ENCODE measurements at places on chromosomes 3 and 15.

GRCh38 chr3:177929310-177929709 lies 606.9 kb upstream of the KCNMB2 start:
- no peak for DNase-seq
- no peak overlapping the region for H3K4me3 ChIP-seq
- H3K27me3 ChIP-seq, result no peaks in the 10 kb centered on the region
- no peak overlapping the region for H3K27ac ChIP-seq

GRCh38 chr15:53862386-53862785 lies 102.9 kb upstream of the WDR72 start:
- no peak overlapping the region for H3K4me3 ChIP-seq
- H3K36me3 ChIP-seq, result no peaks in the 10 kb centered on the region
- H3K27ac ChIP-seq, result no peak overlapping the region

DNA sequence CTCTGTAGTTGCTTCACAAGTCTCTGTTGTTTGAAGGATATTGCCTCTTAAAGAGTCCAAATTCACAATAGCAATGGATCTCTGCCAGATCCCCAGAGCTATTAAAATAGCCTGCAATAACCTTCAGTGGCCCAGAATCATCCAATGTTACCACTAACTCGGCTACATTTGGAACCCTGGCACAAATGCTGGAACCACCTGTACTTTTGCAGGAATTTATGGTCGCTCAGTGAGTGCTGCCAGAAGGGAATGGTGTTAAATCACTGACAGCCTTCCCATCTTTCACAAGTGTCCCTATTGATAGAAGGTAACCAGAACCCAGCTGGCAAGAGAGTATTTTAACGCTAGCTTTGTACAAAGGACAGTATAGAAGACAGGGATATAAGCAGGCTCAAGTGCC lies 298.8 kb upstream of the PLSCR5 start:
- H3K27ac ChIP-seq, result no peak overlapping the region
- no peaks in the 10 kb centered on the region for H3K27me3 ChIP-seq
- H3K4me1 ChIP-seq, result no peaks in the 10 kb centered on the region
- no peak overlapping the region for H3K4me3 ChIP-seq

- no peaks in the 10 kb centered on the region for H3K27me3 ChIP-seq
- H3K4me1 ChIP-seq, result peaks cover 14% of the 10 kb centered on the region
- peak overlapping the region; percentile 63 for H3K27ac ChIP-seq
- no peak overlapping the region for H3K4me3 ChIP-seq
- DNase-seq, result no peak
Observed at GRCh38 chr3:37945156-37945806, 45.3 kb upstream of the VILL start.

GRCh38 chr15:80234883-80235282 lies 17.1 kb downstream of the CTXND1 start:
- no peak overlapping the region for H3K27ac ChIP-seq
- DNase-seq, result peak; percentile 68
- H3K36me3 ChIP-seq, result no peaks in the 10 kb centered on the region
- no peaks in the 10 kb centered on the region for H3K4me1 ChIP-seq
- H3K27me3 ChIP-seq, result peaks cover 3% of the 10 kb centered on the region

DNA sequence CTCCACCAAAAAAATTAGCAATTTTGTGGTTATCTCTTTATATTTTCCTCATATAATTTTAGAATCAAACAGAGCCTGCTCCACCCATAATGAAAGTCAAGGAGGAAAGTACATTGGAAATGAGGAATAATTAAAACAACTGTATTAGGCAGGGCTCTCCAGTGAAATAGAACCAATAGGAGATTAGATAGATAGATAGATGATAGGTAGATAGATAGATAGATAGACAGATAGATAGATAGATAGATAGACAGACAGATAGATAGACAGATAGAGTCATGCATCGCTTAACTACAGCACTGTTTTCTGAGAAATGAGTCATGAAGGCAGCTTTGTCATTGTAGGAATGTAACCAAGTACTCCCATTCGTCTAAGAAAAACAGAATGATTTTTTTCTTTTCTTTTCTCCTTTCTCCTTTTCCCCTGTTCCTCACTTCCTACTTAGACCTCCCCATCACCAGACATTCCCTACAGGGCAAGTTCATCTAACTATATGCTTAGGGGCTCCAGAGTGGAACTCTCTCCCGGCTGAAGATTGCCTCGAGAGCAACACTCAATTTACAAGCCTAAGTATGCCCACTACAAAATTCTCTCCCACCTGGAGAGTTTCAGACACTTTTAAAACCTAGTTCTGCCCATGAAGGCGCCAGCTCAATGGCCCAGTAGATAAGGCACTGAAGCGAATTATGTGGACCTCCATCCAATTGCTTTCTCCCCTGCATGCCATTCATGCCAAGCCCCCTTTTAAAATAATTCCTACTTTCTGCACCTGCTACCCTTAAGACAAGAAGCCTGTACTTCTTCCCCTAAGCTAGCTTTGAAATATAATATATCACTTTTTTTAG lies 53.3 kb upstream of the LIPC start:
- no peaks in the 10 kb centered on the region for H3K27me3 ChIP-seq
- H3K4me1 ChIP-seq, result no peaks in the 10 kb centered on the region
- no peak overlapping the region for H3K4me3 ChIP-seq
- no peak overlapping the region for H3K27ac ChIP-seq

All from adrenal gland (tissue), 19 donors.